Fibroblast of mammary gland (primary cell): ENCODE measurements at places on chromosomes 11 and 22.
A peak's percentile ranks its signal among the peaks of the same experiment; 100 is the strongest.

DNA sequence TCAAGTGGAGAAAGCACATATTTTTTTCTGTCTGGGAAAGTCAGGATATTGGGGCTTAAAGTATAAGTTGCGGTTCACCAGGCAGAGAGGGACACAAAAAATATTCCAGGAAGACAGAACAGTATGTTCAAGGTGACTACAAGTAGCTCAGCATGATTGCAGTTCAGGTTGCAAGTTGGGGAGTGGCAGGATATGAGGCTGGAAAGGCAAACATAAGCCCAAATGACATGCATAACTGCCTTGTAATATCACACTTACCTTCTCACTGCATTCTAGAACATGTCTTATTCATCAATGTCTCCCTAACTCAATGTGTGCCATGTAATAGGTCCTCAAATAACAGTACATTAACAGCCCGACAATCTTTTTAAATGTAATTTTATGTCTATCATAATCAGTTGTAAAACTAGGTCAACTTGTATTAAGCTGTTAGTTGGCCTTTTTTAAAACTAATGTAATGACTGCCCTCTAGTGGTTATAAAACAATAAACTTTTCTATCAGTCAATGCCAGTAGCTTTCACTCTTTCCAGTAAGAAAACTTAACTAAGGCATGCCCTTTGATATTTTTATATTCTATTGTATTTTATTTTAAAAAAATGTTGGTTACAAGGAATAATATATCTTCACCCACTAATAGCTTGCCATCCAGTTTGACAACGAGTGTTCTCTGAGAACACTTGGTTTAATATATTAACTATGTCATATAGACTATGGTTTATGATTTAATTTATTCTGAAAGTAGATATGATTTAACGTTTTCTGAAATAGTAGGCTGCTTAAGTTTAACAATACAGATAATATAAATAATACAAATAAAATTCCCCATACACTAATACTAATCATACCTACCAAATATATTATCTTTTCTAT, 39.4 kb upstream of the CFAP300 start:
- DNase-seq = peak; percentile 63

DNA sequence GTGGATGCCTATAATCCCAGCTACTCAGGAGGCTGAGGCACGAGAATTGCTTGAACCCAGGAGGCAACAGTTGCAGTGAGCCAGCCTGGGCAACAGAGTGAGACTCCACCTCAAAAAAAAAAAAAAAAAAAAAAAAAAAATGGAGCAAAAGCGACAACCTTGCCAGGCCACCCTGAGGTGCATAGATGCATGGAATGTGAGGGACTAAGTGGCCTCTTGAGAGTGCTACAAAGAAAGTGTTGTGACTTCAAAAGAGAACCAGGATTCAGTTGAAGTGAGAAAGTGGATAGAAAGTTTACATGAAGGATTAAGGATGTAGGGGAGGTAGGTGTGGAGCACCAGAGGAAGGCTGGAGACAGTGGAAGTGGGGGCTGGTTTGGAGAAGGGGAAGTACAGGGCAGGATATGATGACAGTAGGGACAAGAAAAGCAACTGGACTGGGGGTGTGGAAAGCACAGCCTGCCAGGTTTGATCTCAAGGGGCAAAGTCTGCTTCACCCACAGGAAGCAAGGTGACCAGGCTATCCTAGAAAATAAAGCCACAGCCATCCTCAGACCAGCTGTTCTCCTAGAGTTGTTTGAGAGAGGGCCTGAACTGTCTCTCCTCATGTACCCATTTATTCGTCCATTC, 36.0 kb upstream of the OLFML1 start:
- no peak for DNase-seq

DNA sequence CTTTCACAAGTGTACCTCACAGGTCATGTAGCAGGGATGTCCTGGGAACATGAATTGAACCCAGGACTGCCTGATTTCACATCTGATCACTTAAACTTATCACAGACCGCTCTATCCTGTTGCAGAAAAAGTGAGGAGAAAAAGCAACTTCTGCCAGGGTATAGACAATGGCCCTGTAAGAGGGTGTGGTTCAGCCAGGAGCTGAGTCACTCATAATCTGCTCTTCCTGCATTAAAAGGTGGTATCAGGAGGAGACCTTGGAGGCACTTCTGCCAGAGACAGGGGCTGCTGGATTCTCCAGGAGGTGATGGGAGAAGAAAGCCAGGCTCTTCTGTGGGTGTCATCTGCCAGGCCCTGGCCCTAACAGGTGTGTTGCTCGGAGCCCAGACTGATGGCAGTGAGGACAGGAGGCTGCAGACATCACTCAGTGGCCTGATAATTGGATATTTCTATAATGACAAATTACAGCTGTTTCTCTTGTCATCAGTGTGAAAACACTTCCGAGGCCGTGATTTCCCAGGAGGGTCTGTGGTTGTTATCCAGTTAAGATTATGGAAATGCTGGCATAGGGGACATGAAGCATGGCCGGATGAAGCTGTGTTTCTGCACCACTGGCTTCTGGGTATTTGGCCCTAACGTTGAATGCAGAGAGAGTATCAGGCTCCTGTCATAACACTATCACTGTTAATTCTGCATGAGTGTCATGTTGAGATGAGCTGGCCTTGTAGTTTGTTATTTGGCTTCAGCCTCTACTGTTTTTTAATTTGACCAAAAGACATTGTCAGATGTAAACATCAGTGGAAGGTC, 125.1 kb upstream of the ZBED5 start:
- peak; percentile 5 for DNase-seq

DNA sequence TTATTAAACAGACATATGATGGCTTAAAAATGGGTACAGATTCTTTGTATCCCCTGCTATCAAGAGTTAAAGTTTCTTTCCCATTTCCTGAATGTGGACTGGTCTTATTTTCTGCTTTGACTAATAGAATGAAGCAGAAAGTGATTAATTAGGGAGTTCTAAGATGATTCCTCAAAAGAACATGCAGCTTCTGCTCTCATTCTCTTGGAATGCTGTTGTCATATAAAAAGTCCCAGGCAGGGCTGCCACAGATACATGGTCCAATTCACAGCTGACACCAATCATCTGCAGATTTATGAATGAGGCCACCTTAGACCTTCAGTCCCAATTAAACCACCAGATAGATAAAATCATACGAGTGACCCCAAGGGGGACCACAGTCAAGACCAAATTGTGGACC, 844.5 kb upstream of the RAG2 start:
- no peak for DNase-seq

DNA sequence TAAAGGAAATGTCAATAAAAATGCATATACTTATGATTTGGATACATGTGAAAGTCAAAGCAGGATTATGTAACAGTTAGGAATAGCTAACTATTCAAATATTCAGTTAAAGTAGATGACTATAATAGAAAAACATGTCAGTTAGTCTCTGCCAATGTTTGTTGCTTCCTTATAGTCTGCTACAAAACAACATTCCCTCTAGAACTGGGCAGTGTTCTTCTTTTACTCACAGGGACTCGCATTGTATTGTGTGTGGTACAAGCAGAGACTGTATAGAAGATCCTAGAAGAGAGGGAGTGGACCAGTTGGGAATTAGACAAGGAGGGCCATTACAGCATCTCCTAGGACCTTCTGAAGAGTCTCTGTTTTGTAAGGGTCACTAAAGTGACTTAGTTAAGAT, 10.6 kb downstream of the ACAT1 start:
- DNase-seq = peak; percentile 15

DNA sequence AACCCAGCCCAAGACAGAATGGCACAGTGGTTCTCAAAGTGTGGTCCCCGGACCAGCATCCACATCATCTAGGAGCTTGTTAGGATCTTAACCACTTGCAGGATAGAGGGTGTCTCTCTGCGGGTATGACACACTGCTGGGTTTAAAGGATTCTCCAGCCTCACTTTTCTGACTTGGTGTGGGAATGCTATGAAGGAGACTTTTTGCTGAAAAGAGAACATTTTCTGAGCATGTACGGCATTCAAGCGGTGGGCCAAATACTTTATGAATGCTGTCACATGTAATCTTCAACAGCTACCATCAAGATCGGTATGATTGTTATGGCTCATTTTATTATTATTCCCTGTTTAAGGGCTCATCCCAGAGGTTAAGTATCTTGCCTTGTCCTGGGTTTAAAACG, 1.8 kb upstream of the CD82 start:
- peak; percentile 68 for DNase-seq

- DNase-seq = no peak
These were observed 46.9 kb downstream of the LUZP2 start for GRCh38 chr11:24543771-24544170.
